Regular cardiac myocyte (primary cell): ENCODE measurements at places on chromosomes 13 and 19. TPM values are rescaled to one million over a fixed set of nuclear protein-coding genes. Genes with fewer than 3 reads are reported as not detected.

The LRRC25 gene
- total RNA-seq = under 0.01 TPM in 1 of 2 replicates, not detected in the other

The F7 gene
- not detected in 2 replicates for total RNA-seq

The ANKRD24 gene
- 1.2 and 2.3 TPM in 2 replicates for total RNA-seq

The ETV2 gene
- 0.19 and 0.28 TPM in 2 replicates for total RNA-seq

The ACP7 gene
- 0.56 and 1.7 TPM in 2 replicates for total RNA-seq

The ZNF578 gene
- 3.5 and 6.2 TPM in 2 replicates for total RNA-seq

The SLC1A6 gene
- total RNA-seq = not detected in 2 replicates
